Fibroblast of the aortic adventitia (primary cell): ENCODE measurements at places on chromosomes 7 and 10. TPM values are rescaled to one million over a fixed set of nuclear protein-coding genes. Genes with fewer than 3 reads are reported as not detected.

GRCh38 chr10:108000365-108000764, 835.9 kb upstream of the SORCS1 start:
- no peak for DNase-seq

GRCh38 chr10:104437226-104437625, 83.6 kb downstream of the CFAP58 start:
- DNase-seq, result peak; percentile 9

- no peak for DNase-seq
Observed at GRCh38 chr7:94231305-94231704, 163.4 kb upstream of the COL1A2 start.

GRCh38 chr10:110615057-110615747, 28.9 kb upstream of the RBM20 start:
- DNase-seq, result no peak

DNA sequence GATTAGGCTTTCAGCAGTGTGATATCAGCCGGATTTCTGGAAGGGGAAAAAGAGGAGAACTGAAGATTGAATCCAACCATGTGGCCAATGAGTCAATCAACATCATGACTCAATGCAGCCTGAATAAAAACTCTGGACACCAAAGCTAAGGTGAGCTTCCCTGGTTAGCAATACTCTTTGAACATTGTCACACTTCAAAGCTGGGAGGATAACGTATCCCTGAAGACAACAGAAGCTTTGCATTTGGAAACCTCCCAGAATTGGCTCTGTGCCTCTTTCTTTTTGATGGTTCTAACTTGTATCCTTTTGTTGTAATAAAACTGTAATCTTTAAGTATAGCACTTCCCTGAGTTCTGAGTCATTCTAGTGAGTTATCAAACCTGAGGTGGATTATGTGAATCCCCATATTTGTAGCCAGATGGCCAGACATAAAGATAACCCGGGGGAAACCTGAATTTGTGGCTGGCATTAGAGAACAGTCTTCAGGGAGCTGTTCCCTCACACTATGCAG, 284.4 kb downstream of the IPMK start:
- no peak for DNase-seq

GRCh38 chr10:88117869-88118632, 254.6 kb downstream of the PTEN start:
- DNase-seq, result no peak

- DNase-seq, result no peak
Observed at GRCh38 chr7:2049111-2049781, 183.5 kb downstream of the MAD1L1 start.

DNA sequence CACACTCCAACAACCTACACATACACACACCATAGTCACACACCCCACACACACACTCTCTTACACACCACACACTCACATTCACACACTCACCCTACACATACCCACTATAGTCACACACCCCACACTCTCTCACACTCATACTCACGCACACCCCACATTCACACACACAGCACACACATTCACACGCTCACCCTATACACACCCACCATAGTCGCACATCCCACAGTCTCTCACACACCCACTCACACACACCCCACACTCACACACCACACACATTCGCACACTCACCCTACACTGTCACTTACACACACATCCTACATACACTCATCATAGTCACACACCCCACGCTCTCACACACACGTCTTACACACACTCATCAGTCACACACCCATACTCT, 85.6 kb downstream of the HECW1 start:
- DNase-seq, result no peak

GRCh38 chr10:7700577-7701125, 2.5 kb upstream of the ITIH2 start:
- DNase-seq, result peak; percentile 77

- DNase-seq, result no peak
Observed at GRCh38 chr7:132942701-132943100, 139.2 kb downstream of the CHCHD3 start.

GRCh38 chr7:121519548-121520521, 123.7 kb upstream of the FAM3C start:
- peak; percentile 54 for DNase-seq

- peak; percentile 61 for DNase-seq
Observed at GRCh38 chr10:22086730-22087401, 83.3 kb upstream of the DNAJC1 start.

- no peak for DNase-seq
Observed at GRCh38 chr10:85600744-85601081, 765.9 kb downstream of the GRID1 start.

DNA sequence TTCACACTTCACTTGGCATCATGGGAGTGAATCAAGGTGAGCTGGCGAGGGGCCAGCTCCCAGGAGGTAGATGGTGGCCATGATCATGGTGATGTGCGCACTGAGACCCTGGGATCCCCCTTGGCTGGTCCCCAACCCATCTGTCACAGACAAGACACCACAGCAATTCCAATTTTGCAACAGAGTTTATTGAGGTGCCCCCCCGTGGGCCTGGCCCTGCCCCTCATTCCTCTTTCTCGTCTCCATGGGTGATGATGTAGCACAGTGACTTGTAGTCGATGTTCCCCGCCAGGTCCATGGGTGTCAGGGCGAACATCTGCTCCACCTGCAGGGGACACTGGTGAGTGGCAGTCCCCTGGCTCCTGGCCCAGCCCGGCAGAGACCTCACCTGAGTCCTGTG, 2.4 kb downstream of the MYL7 start:
- no peak for DNase-seq

- DNase-seq, result no peak
Observed at GRCh38 chr7:101743995-101744360, 73.4 kb upstream of the CUX1 start.

GRCh38 chr10:3803295-3803926, 18.4 kb upstream of the KLF6 start:
- DNase-seq, result no peak

DNA sequence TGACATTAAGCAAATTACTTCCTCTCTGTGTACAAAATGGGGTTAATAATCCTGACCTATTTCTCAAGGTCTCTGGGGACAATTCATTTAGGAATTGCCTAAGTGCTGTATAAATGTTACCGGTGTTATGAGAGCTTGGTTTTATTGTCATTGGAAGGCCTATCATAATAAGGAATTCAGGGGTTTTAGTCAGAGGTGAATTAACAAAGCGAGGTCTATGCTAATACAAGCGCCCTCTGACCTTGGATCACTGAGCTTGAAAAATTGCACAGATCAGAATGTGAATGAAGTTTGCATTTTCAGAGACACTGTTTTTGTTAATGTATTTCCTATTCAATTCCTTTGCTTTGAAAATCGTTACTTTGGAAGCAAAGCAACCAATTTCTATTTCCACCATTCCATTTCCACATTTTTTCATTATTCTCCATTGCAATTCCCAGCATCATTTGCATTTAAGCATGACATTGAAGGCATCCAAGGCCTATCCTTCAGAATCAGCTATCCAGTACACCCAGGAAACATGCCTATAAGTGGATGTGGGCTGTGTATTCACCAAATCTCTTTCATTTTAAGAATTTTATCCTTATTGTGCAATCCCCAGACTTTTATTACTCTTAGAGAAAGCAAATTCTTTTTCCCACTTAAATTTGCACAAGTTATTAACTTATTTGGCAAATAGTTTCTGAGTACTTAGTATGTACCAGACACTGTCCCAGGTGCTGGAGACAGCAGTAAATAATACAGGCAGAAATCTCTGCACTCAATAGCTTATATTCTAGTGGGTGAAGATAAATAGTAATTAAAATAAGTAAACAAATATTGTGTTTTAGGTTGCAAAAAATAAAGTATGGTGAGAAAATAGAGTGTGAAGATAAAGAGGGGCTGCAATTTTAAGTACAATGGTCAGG, 133.1 kb downstream of the NRCAM start:
- DNase-seq, result no peak

- DNase-seq, result no peak
Observed at GRCh38 chr7:16586081-16586874, 59.3 kb downstream of the ANKMY2 start.

DNA sequence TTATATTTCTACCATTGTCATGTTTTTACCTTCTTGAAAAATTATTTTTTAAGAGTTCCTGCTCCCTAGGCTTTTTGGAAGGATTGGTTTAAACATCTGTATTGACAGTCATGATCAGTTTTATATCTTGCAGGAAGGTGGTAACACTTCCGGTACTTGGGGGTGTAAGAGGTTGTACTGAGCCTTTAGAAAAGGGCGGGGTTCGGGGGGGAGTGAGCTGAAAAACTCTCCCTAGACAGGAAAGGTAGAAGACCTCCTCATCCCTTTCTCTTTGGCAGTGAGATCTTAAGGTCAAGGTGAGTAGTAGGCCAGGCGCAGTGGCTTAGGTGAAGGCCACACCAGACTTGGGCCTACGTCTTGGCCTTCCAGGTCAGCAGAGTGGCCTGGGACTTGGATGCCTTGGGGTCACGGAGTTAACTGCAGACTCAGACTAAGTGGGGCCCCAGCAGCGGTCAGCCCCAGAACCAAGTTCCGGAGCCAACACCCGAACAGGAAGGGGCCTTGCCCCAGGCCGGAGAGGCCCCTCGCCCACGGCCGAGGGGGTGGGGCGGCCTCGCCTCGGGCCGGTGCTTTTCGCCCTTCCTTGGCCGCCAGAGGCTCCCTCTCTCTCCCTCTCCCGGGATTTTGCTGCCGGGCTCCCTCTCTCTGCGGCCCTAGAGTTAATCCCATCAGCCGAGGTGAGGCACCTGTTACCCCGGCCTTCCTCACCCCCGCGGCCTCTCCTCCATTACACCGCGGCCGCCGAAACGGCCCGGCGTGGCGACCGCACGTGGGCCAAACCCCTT, at the start of gene PPP1R9A:
Gene PPP1R9A, plus strand, starts transcription at position 569 of the 785 bp plus-strand sequence. CDS start 2,520 bp downstream, outside the sequence.
- DNase-seq, result no peak

- DNase-seq, result no peak
Observed at GRCh38 chr7:27095050-27095896, 527 bp downstream of the HOXA1 start.

DNA sequence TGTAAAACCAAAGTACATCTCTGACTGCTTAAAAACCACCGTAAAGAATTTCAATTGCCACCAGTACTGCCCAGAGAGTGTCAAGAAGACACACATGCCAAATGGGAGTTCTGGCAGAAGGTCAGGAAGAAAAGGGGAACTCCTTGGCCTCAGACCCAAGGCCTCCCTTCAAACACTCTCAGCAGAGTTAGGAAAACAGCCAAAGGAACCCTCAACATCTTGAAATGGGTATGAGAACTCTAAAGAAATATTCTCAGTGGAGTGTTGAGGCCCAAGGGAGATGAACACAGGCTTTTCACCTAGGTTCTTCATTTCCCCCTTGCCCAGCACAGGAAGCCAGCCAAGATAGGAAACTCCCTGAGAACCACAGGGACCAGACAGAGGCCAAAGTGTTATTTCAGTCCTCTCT, 96.1 kb upstream of the ASAH2 start:
- DNase-seq, result peak; percentile 27

- DNase-seq, result no peak
Observed at GRCh38 chr7:23107781-23108180, 2.2 kb downstream of the KLHL7 start.

- DNase-seq, result no peak
Observed at GRCh38 chr7:96786261-96786997, 76.8 kb upstream of the SEM1 start.

DNA sequence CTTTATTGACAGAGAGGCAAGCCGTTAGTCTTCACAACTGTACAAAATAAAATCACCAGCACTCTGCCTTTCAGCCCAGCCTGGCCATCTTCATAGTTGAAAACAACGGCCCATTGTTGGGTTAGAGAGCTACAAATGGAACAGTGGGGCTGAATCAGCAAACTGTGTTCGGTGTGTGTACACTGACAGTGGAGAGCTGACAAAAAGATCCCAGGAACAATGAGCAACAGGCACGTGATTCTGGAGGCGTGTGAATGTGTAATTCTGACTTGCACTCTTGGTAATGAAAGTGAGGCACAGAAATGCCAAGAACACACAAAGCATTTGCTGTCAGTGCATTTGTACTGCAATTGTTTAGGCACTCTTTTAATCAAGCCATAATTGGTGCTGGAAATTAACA, 303.7 kb downstream of the WDR11 start:
- no peak for DNase-seq

BTBD16 gene
- 0.09 TPM in 1 of 2 replicates, not detected in the other for total RNA-seq

GLCCI1 gene
- 2.1 and 11.7 TPM in 2 replicates for total RNA-seq

ARL3 gene
- total RNA-seq, result 10.4 and 12.1 TPM in 2 replicates

ZNF680 gene
- 14.6 and 20.4 TPM in 2 replicates for total RNA-seq

TAS2R3 gene
- total RNA-seq, result 1.2 and 2.5 TPM in 2 replicates

SRGN gene
- 65.8 and 127 TPM in 2 replicates for total RNA-seq

GCK gene
- total RNA-seq, result 0.36 TPM in 1 of 2 replicates, not detected in the other

CHCHD2 gene
- 175 and 348 TPM in 2 replicates for total RNA-seq

LMOD2 gene
- total RNA-seq, result not detected in 2 replicates

RET gene
- 0.08 and 0.27 TPM in 2 replicates for total RNA-seq

HKDC1 gene
- total RNA-seq, result 0.09 and 0.16 TPM in 2 replicates

CUZD1 gene
- total RNA-seq, result 0.72 and 1.4 TPM in 2 replicates

WNT8B gene
- not detected in 2 replicates for total RNA-seq

TEX36 gene
- total RNA-seq, result 2.1 TPM in 1 of 2 replicates, not detected in the other
